ENCODE measurements at places on chromosomes 16 and 17.

- DNase-seq: no peak
These were observed 1.7 kb downstream of the CCDC154 start for GRCh38 chr16:1442697-1443096.

- DNase-seq: no peak
These were observed 371.2 kb downstream of the MAF start for GRCh38 chr16:79229361-79229760.

DNA sequence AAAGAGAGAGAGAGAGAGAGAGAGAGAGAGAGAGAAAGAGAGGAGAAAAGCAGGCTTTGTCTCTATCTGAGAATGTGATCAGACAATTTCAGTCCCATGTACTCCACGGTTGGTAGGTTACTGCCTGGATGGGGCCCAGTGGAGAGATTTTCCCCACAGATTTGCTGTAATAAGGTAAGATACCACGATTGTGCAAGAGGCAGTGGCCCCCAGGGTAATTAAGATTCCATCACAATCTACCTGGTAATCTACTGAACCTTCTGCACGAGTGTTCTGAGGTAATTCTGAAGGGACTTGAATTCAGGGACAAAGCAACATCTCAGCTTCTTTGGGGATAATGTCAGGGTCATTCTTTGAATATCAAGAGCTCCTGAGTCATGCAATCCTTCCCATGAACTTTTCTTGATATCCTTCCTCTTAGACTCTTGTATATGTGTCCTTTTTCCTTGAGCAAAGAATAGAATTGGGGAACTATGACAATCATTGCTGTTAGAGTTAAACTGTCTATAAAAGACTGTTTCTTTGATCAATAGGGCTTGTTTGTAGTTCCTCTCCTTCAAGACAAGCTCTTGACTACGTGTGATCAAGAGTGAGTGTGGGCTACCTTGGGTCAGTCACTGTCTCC lies 306.6 kb downstream of the MAF start:
- no peak for DNase-seq

DNA sequence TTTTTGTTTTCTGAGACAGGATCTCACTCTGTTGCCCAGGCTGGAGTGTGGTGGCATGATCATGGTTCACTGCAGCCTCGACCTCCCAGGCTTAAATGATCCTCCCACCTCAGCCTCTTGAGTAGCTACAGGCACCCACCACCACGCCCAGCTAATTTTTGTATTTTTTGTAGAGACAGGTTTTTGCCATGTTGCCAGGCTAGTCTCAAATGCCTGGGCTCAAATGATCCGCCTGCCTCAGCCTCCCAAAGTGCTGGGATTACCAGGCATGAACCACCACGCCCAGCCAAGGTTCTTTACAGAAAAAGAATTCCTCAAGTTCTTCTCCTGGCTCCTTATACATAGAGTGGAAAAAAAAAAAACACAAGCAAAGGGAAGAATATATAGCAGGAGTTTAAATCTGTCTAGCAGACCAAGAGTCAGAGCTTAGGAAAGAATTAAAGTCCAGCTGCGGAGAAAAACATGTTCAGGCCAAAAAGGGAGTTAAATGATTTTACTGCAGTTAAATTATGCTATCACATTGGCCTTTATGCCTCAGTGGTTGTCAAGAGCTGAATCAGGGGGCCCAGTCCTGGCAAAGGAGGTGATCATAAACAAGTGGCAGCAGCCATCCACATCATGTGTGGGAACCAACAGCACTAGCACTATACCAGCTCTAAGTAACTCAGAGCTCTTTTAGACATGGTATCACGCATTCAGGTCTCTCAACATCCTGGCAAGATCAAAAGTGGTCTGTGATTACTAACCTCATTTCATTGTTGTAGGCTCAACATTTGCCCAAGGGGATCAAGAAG lies 39.3 kb downstream of the LIG3 start:
- no peak for DNase-seq

DNA sequence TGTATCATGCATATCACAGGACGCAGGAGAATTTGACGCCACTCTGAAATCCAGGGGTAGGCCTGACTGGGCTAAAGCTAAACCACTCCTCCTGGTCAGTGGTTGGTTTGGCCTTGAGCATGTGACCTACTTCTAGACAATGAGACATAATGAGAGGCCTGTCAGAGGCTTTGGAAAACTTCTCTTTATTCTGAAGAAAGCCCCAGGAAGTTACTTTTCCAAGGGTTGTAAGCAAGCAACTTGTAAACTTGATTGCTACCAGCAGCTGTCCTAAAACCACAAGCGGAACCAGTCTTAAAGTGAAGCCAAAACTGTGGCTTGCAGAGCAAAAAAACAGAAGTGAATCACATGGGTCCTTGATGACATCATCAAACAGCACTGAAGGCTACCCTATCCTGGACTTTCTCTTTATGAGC lies 138.2 kb upstream of the COX10 start:
- DNase-seq: no peak

Data from posterior cingulate gyrus (tissue), 11 donors.